Tibial artery (tissue), 4 donors: ENCODE measurements at places on chromosomes 16 and 17.

GRCh38 chr16:20072146-20072873, 1.4 kb downstream of the GPR139 start:
- no peak for DNase-seq
- H3K36me3 ChIP-seq = no peaks in the 10 kb centered on the region
- H3K27ac ChIP-seq = no peak overlapping the region
- H3K27me3 ChIP-seq = no peaks in the 10 kb centered on the region

GRCh38 chr16:4208341-4208751, 33.5 kb downstream of the SRL start:
- DNase-seq = no peak
- no peaks in the 10 kb centered on the region for H3K36me3 ChIP-seq
- no peaks in the 10 kb centered on the region for H3K27me3 ChIP-seq
- no peak overlapping the region for H3K27ac ChIP-seq
- no peak overlapping the region for H3K4me3 ChIP-seq

GRCh38 chr16:521381-522210, 5.9 kb upstream of the CAPN15 start:
- no peaks in the 10 kb centered on the region for H3K27me3 ChIP-seq
- no peak overlapping the region for H3K4me3 ChIP-seq
- no peaks in the 10 kb centered on the region for H3K4me1 ChIP-seq
- peaks cover 26% of the 10 kb centered on the region for H3K36me3 ChIP-seq
- no peak for DNase-seq
- no peak overlapping the region for H3K27ac ChIP-seq

DNA sequence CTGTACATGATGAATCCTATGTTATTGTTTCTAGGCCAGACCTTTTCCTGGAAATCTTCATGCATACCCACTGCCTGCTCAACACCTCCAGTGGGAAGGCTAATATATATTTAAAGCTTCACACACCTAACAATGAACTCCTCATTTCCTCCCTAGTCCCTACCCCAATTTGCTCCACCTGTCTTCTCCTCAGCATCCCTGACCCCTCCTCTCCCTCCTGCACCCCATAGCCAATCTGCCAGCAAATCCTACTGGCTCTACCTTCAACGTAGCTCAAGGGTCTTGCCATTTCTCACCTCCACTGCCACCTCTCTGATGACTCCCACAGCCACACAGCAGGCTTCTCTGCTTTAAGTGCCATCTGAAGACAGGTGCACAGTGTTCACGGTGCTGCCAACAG, 215.6 kb upstream of the WSB1 start:
- H3K36me3 ChIP-seq = no peaks in the 10 kb centered on the region
- H3K4me3 ChIP-seq = no peak overlapping the region
- no peak for DNase-seq
- H3K27me3 ChIP-seq = peaks cover 2% of the 10 kb centered on the region

GRCh38 chr17:61487161-61487988, 35.2 kb downstream of the TBX4 start:
- no peaks in the 10 kb centered on the region for H3K27me3 ChIP-seq
- no peak overlapping the region for H3K27ac ChIP-seq
- peaks cover 6% of the 10 kb centered on the region for H3K4me1 ChIP-seq
- H3K36me3 ChIP-seq = no peaks in the 10 kb centered on the region
- DNase-seq = no peak
- H3K4me3 ChIP-seq = no peak overlapping the region

DNA sequence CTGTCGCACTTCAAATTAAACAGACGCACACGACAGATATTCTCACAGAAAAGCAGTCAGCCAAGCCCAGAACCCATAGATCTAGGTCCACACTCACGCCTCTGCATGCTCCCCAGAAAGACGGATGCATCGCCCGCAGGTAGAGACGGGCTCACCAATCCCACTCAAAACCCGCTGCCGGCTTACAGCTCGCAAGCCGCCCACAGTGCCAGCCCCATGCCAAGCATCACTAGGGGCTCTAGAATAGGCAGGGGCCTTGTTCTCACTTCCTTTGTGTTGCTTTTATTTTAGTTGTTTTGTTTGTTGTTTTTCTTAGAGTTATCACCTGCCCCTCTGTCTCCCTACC, 336 bp upstream of the BMERB1 start:
- H3K27ac ChIP-seq = peak overlapping the region; percentile 80
- no peaks in the 10 kb centered on the region for H3K36me3 ChIP-seq
- DNase-seq = no peak
- H3K4me1 ChIP-seq = no peaks in the 10 kb centered on the region

GRCh38 chr17:75487351-75488070, 27.8 kb downstream of the CASKIN2 start:
- peaks cover 4% of the 10 kb centered on the region for H3K4me1 ChIP-seq
- no peaks in the 10 kb centered on the region for H3K27me3 ChIP-seq
- H3K36me3 ChIP-seq = peaks cover 18% of the 10 kb centered on the region
- H3K27ac ChIP-seq = no peak overlapping the region

GRCh38 chr16:11078812-11079459, 134.6 kb downstream of the CLEC16A start:
- no peaks in the 10 kb centered on the region for H3K36me3 ChIP-seq
- H3K4me3 ChIP-seq = no peak overlapping the region

GRCh38 chr16:11794447-11794846, 2.6 kb downstream of the ZC3H7A start:
- no peak overlapping the region for H3K27ac ChIP-seq
- H3K36me3 ChIP-seq = no peaks in the 10 kb centered on the region
- no peaks in the 10 kb centered on the region for H3K27me3 ChIP-seq
- H3K4me3 ChIP-seq = no peak overlapping the region
- peaks cover 42% of the 10 kb centered on the region for H3K4me1 ChIP-seq
- DNase-seq = no peak

DNA sequence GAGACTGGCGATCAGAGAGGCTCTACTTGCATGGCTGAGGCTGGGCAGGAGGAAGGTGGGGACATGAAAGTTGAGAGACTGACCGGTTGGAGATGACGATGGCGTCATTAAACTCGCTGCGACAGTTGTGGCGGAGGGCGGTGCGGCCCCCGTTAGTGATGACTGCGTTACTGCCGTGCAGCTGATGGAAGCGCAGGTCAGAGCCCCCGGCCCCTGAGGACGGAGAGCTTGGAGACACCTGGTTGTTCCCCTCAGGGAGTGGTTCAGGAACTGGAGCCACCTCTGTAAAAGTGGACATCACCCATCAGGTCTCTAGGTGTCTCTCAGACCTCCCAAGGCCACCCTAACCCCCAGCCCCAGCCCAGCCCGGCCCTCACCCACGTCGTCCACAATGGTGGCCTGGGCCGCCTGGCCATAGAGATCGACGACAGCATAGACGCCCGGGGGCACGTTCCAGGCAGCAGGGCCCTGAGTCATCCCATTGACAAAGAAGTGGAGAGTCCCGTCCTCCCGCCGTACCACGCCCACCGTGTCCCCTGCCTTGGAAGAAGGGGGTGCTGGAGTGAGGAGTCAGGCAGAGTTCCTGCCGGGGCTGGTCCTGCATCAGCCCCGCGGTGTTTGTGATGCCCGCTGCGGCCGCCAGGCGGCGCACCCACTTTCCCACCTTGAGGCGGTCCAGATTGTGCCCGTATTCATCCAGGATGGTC, 5.3 kb downstream of the NEURL4 start:
- H3K27ac ChIP-seq = no peak overlapping the region
- H3K36me3 ChIP-seq = peaks cover 40% of the 10 kb centered on the region
- DNase-seq = no peak
- H3K4me3 ChIP-seq = no peak overlapping the region
- H3K4me1 ChIP-seq = peaks cover 15% of the 10 kb centered on the region

- H3K27ac ChIP-seq = no peak overlapping the region
- DNase-seq = no peak
- no peaks in the 10 kb centered on the region for H3K36me3 ChIP-seq
- no peaks in the 10 kb centered on the region for H3K4me1 ChIP-seq
- H3K27me3 ChIP-seq = peaks cover 31% of the 10 kb centered on the region
- no peak overlapping the region for H3K4me3 ChIP-seq
Measured at GRCh38 chr17:74304184-74304583, 21.8 kb upstream of the KIF19 start.

DNA sequence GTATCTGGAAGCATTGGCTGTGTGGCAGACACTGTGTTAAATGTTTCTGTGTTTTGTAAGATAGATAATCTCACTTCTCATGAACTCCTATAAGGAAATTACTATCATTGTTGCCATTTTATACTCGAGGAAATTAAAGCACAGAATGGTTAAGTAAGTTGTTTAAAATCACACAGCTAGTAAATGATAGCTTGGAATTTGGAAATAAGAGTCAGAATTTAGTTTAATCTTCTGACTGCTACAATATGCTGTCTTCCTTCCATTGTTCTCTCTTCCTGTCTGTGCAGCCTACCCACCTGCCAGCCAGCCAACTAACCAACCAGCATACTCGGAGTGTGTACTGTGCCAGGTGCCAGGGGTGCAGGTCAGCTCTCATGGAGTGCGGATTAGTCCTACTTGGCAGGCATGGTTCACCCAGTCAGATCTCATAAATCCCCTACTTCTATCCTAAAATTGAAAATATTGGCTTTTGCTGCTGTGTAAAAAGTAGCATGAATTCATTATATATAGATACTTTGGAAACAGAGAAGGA, 79.9 kb upstream of the LGALS9 start:
- peaks cover 24% of the 10 kb centered on the region for H3K4me1 ChIP-seq
- H3K27ac ChIP-seq = no peak overlapping the region
- no peaks in the 10 kb centered on the region for H3K27me3 ChIP-seq
- no peak for DNase-seq

DNA sequence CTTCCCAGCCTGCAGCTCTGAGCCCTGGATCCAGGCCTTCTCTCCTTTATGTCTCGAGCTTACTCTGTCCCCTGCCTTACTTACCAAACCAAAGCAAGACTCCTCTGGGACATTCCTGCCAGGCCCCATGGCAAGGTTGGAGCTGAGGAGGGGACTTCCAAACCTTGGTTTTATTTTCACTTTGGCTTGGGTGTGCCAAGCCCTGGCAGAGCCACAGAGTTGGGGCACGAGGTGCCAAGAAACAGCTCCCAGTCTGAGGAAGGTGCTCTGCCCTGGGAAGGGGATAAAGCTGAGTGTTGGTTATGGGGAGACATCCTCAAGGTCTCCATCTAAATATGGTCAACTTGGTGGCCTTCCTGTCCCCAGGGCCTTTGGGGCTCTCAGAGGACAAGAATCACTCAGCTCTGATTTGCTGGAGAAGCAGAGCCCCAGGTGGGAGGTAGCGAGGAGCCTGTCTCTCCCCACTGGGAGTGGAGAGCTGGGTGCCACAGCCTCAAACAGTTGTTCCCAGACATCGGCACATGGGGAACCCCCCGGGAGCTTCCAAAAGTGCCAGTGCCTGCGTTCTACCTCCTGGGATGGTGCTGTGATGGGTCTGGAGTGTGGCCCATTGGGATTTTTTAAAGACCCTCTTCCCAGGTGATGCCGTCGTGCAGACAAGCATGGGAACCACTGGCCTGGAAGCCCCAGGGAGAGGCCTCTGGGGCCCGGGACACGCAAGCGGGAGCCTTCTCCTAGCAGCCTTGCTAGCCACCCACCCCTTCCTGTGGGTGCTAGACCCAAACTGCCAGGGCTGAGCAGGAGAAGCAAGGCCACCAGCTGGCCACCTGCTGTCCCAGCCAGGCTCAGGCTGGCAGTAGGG, 10.3 kb downstream of the NLRC5 start:
- H3K27ac ChIP-seq = peak overlapping the region; percentile 57
- H3K36me3 ChIP-seq = no peaks in the 10 kb centered on the region
- no peak overlapping the region for H3K4me3 ChIP-seq
- no peak for DNase-seq
- no peaks in the 10 kb centered on the region for H3K27me3 ChIP-seq

DNA sequence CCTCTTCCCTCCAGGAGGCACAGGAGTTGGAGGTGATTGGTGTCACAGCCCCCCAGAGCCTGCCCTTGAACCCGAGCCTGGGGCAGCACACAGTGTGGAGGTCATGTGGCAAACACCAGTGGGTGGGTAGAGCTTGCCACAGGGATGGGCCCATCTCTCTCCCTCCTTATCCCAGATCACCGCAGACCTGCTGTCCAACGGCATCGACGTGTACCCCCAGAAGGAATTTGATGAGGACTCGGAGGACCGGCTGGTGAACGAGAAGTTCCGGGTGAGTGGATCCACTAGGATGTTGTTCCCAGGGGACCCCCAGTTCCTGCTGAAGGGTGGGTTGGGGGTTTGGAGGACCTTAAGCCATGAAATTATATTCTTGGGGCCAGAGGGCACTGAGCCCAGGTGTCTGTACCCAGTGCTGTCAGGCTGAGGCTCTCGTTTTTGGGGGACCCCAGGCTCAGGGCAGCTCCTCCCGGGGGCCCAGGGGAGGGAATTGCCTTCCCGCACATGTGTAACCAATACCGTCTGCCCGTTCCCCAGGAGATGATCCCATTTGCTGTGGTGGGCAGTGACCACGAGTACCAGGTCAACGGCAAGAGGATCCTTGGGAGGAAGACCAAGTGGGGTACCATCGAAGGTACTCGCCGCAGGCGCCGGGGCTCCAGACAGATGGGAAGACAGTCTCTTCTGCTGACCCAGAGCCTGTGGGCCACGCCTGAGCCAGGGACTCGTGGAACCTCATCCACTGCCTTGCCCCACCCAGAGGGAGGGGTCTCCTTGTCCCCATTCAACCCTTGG, 351.9 kb downstream of the SEC14L1 start:
- peaks cover 49% of the 10 kb centered on the region for H3K36me3 ChIP-seq
- peaks cover 9% of the 10 kb centered on the region for H3K4me1 ChIP-seq
